ENCODE measurements at places on chromosomes 6 and 20.

- DNase-seq: no peak
Measured at GRCh38 chr6:152100183-152100618, 292.7 kb downstream of the ESR1 start.

- no peak for DNase-seq
Measured at GRCh38 chr20:11529047-11529446, 388.6 kb upstream of the BTBD3 start.

- DNase-seq: no peak
Measured at GRCh38 chr20:9072861-9073500, 4.1 kb downstream of the PLCB4 start.

DNA sequence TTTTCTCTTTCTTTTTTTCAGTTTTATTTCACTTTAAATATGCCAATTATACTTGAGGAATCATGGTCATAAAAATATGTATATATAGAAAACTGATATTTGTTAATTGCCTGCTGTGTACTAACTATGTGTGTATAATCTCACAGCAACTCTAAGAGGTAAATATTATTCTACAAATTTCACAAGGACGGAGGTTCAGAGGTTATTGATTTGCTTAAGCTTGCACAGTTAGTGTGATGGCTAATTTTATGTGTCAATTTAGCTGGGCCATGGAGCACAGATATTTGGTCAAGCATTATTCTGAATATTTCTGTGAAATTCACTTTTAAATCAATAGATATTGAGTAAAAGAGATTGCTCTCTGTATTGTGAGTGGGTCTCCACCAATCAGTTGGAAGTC, 75.7 kb upstream of the CENPW start:
- DNase-seq: no peak

GRCh38 chr20:37464611-37465010, 56.4 kb upstream of the NNAT start:
- no peak for DNase-seq

GRCh38 chr6:166643891-166644590, 17.0 kb upstream of the RPS6KA2 start:
- DNase-seq: no peak

- no peak for DNase-seq
Measured at GRCh38 chr6:45422503-45423110, 44.9 kb upstream of the SUPT3H start.

- no peak for DNase-seq
Measured at GRCh38 chr20:53448875-53449274, 144.8 kb downstream of the ZNF217 start.
